ENCODE measurements at places on chromosomes 7 and 10.

DNA sequence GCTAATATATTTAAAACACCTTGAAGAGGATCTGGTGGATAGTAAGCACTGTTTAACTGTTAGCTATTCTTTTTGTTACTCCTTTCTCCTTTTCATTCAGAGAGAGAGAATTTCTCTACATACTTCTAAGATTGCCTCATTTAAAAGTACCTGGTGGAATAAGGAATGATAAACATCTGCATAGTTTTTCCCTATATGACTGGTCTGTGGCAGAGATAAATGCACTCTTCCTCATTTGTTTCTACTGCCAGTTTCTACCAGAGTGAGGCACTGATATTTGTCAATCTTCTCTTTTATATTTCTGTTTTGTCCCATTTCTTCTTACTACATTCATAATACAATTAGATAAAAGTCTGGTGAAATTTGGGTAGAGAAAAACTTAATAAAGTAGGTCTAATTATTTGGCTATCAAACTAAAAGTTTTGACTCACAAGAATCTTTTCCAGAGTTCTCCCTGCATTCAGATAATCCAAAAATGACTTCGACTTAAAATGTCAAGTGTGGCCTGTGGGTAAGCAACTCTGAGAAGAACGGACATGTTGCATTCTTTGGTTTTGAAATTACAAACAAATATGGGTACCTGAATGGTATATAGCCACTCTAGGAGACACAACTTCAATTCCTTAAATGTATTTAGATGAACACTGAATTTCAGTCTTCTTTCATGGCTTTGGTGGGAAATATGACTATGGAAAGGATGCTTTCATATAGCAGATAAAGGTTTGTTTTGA is 38.8 kb downstream of the RNLS start:
- DNase-seq = no peak

DNA sequence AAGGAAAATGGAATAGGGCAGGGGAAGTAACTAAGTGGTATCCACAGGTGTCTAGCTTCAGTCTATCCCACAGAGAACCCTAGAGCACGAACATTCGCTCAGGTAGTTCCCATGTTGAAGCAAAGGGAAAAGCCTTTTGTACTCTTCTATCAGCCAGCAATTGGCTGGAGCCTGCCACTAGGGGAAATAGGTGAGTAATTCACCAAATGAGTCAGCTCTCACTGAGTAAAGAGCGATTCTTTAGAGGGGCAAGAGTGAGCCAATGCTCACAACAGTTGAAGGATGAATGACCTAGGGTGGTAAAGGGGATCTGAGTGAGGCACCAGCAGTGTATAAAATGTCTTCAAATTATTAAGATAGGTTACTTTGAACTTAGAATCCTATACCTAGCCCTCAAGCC is 94.1 kb upstream of the ZNF800 start:
- no peak for DNase-seq

- no peak for DNase-seq
Measured at GRCh38 chr7:150740053-150740452, 2.8 kb downstream of the GIMAP5 start.

DNA sequence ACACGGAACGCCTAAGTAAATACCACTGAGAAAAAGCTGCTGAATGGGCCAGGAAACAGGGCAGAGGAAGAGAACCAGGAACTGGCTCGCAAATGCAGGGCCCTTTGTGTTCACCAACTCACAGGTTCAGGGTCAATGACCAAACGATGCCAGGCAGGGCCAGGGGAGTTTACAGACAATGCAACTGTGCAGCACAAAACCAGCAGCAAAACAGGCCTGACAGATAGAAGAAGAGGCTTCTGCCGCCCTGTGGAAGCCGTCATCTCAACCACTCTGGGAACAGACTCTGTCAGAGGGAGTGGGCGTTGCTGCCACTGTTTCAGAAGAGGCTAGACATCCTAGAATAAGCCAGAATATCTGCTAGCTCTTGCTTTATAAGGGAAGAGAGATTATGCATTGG is 117.9 kb downstream of the KMT2E start:
- no peak for DNase-seq

GRCh38 chr10:124725171-124725631 is 19.0 kb downstream of the FAM53B start:
- DNase-seq = no peak

- DNase-seq = no peak
Measured at GRCh38 chr10:69242040-69242851, 22.1 kb downstream of the HKDC1 start.

GRCh38 chr7:108167460-108167859 is 37.3 kb upstream of the LAMB4 start:
- DNase-seq = no peak

- no peak for DNase-seq
Measured at GRCh38 chr7:35748371-35748770, 52.5 kb upstream of the SEPTIN7 start.

- peak; percentile 9 for DNase-seq
Measured at GRCh38 chr10:71974489-71975021, 10.4 kb downstream of the CHST3 start.

GRCh38 chr7:140489026-140489359 is 9.7 kb upstream of the MKRN1 start:
- no peak for DNase-seq

DNA sequence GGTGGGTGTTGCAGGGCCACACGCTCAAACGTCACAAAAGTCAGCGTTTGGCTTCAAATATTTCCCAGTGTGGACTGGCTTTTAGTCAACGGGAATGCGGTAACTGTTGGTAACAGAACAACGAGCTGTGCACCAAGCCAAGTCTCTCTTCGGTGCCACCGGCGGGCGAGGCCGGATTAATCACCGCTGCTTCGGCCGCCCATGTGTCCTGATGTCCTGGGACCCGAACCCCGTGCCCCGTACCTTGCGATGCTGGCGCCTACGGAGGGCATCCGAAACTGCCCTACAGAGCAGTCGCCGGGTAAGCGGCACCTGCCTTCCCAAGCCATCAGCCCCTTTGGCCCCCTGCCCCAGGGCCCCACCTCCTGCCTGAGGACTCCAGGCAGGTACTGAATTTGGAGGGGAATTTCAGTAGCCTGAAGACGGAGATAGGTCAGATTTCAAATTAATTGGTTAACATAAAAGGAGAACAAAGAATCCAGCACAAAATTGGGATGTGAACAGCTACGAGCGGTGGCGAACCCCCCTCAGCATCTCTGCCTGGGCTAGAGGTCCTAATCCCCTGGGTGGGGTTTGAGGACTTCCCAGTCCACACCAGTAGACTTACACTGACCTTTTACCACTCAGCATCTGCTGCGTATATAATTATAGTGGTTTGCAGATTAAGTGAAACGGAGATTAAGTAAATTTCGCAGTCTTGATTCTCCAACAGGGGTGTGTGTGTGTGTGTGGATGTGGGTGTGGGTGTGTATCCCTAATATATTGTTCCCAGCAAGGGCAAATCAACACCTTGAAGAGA is at the start of gene LRRC72:
Gene LRRC72, plus strand, starts transcription at position 84 of the 799 bp plus-strand sequence. Its CDS starts 128 bp downstream, at position 212.
- DNase-seq = no peak

- no peak for DNase-seq
Measured at GRCh38 chr7:69412331-69413146, 185.7 kb upstream of the AUTS2 start.

Data from activated T-helper 1 cell treated with anti-CD3 and anti-CD28 coated beads, Interleukin-2, amount 50 U/mL, for 16 hours (primary cell).